ENCODE measurements at places on chromosomes 12 and 14.

GRCh38 chr14:29928117-29928640 lies 532 bp upstream of the PRKD1 start:
- no peak for DNase-seq

DNA sequence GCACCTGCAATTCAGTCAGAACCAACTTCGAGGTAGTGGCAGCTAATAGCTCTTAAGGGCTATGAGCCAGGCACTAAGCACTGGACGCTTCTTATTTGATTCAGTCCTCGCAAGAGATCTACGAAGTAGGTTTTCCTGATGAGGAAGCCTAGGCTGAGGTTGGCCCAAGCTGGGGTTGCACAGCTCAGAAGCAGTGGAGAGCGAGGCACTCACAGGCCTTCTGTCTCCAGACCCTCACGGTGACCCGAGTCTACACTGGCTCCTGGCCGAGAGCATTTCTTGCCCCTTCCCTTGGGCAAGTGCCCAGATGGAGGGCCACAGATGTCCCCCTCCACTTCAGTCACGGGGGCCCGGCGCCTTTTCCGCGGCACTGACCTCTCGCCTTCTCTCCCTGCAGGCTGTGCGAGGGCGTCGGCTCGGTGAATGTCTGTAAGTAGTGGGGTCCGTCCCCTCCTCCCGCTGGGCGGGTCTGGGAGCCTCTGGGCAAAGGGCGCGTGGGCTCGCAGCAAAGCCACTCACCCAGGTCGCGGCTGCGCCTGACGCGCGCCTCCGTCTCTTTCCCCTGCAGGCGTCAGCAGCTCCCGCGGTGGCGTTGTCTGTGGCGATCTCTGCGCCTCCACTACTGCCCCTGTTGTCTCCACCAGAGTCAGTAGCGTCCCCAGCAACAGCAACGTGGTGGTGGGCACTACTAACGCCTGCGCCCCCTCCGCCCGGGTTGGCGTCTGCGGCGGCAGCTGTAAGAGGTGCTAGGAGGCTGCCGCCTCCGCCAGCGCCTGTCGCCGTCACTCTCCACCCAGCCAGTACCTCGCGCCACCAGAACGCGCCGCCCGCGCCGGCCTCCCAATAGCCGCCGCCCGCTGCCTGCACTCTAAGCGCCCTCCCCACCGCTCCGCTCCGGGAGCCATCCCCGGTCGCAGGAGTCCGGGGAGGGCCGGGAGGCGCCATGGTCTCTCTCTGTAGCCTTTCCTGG lies 13.1 kb downstream of the KRT83 start:
- peak; percentile 17 for DNase-seq

DNA sequence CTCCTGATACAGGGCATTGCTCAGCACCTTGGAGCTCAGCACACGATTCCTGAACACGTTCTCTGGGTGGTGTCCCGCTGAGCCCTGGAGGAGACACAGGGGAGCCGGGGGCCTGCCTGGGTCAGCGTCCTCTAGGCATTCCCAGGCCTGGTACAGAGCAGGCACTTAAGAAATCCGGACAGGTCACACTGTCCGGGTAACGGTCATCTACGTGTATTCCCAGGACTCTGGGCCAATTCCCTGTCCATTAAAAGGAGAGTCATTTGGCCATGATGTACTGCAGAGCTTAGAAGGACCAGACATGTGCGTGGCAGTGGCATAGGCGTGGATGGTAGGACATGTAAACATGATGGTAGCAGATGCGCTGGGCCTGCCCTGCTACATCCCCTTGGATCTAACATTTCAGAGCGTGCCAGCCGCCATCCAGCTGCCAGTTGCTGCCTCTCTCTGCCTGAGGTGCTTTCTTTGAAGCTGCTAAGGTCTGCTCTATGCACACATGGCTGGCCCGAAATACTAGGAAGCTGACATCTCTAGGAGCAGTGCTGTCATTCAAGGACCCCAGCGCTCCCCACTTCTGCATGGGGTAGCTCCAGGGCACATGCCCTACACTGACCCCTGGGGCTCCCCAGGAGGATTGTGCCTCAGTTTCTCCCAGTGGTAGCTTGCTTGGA lies 273.1 kb upstream of the RTL1 start:
- no peak for DNase-seq

DNA sequence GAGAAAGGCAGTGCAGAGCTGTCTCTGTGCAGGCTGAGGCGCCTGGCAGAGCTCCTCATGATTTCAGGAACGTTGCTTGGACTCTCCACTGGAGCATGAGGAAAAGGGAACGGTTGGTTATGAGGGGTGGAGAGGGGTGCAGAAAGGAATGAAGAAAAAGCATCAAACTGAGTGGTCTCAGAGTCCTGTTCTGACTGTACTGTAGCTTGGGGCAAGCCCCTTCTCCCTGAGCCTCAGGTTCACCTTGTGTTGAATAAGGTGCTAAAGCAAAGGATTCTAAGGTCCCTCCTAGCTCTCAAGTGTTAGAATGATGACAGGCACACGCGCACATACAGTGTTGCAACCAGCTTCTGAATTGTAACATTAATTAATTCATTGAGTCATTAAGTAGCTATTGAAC lies 125.2 kb upstream of the PARP11 start:
- no peak for DNase-seq

DNA sequence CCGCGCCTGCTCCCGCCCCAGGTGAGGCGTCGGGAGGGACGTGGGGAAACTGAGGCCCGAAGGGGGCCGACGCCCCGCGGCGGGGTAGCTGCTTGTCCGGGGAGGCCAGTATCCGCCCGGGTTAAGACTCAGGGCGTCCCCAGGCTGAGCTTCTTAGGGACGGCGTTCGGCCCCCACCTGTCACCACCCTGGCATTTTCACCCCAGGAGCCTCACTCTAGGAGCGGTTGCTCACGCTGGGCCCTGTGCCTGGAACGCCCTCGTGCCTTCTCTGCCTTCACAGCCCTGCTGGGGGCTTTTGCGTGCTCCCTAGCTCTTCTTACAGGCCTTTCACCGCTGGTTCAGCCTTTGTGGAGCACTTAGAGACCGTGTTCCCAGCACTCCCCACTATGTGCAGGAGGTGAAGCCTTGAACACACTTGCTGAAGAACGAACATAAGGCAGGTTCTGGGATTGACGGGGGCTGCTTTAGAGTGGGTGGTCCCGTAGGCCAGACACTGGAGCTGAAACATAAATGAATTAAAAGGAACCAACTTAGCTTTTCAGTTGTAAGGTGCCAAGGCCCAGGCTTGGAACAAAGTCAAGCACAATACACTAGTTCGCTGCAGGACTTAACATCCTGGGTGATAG lies 601 bp downstream of the ZNF839 start:
- peak; percentile 39 for DNase-seq

DNA sequence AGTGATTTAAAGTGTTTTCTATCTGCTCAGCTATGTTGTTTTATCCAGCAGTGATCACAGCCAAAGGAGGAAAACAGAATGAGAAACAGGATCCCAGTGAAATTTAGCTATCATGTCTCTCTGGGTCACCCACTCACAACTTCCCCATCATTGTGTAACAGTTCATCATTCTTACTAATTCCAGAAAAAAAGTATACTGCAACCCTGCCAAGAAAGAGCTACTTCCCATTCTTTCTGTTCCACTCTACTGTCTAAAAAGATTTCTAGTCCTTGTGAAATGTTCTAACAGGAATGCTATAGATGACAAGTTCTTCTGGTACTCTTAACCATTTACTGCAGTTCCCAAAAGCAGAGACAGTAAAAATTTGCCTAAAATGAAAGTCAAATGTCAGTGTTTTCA lies 39.2 kb upstream of the CD163 start:
- no peak for DNase-seq

DNA sequence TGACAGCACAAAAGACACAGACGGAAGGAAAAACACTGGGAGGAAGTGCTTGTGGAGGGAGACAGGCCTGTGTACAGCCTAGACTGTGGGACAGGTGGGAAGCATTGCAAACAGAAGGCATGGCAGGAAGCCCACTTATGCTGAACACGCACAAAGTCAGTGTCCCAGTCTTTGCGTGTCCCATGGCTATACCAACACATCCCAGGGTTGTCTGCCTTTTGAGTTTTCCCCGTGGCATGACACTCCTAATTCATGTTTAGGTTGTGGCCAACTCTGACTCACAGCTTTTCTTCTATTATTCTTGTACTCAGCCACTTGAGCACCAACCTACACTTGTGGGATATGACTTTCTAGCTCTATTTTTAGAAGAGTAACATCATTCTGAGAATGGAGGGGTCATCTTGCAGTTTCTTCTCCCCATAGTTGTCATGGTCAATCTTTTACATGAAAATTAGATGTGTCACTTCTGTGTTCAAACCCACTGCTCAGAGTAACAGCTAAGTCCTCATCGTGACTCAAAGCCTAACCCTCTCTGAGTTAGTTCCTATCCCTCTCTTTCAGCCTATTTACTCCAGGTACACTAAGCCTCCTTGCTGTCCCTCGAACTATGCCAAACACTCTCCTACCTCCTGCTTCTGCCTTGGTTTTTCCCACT lies 27.5 kb upstream of the JPH4 start:
- no peak for DNase-seq

- DNase-seq = no peak
These were observed 442 bp downstream of the FLVCR2 start for GRCh38 chr14:75578786-75579337.

DNA sequence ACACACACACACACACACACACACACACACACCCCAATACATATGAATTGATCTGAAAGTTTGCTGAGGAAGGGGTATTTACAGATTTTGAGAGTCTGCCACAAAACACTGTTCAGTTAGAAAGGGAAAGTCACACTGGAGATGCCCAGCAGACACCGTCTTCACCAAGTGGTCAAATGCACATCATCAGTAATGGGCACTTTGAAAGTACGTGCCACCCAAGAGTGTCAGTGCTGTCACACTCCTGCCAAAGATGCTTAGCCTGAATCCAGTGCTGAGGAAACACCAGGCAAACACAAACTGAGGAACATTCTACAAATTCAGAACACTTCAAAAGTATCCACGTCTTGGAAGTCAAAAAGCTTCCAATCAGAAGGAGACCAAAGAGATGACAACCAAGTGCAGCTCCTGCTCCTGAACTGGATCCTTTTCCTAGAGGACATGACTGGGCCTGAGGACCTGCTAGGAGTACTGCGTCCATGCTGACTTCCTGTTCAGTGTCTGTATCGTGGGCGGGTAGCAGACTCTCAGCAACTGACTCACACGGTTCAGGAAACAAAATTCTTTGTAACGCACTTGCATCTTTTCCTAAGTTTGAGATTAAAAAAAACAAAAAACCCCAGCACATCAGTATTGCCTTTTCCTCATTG lies 18.6 kb downstream of the PSMC1 start:
- DNase-seq = peak; percentile 36

DNA sequence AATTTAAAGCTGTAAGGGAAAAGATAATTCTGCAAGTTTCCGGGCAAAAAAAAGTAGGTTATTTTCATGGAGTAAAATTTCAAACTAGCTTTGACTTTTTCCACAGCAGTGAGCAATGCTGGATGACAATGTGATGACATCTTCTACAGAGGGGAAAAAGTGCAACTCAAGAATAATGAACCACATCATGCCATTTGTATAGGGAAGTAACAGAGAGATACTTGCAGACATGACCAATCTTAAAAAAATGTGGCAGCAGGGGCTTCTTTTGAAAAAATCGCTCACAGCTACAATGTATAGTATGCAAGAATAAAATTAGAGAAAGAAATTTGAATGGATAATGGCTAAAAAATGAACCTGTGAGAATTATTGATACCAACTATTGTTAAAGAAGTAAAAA lies 115.5 kb downstream of the DHRS2 start:
- no peak for DNase-seq

- DNase-seq = no peak
These were observed 10.5 kb upstream of the ZDHHC22 start for GRCh38 chr14:77151918-77152588.

- DNase-seq = no peak
These were observed 524.1 kb downstream of the LRFN5 start for GRCh38 chr14:42130815-42131214.

- DNase-seq = peak; percentile 7
These were observed 21.8 kb upstream of the RNU6-8 start for GRCh38 chr14:32224737-32225377.

DNA sequence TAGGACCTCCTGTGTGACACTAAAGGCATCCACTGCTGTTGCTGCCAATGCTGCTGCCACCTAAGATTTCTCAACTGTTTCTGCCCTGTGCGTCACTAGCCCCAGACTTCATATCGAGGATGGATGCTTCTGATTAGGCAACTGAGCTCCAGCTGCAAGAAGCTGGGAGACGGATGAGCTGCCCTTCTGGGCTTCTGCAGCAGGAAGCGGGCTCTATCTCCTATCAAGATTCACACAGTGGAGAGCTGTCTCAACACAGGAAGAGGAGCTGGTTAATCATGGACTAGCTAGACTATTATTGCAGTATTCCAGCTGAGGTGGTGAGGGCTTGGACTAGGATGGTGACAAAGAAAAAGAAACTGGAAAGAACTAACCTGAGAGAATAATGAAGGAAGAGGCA lies 59.2 kb upstream of the PELI2 start:
- DNase-seq = no peak

GRCh38 chr12:130700492-130701401 lies 15.4 kb downstream of the RIMBP2 start:
- DNase-seq = no peak

DNA sequence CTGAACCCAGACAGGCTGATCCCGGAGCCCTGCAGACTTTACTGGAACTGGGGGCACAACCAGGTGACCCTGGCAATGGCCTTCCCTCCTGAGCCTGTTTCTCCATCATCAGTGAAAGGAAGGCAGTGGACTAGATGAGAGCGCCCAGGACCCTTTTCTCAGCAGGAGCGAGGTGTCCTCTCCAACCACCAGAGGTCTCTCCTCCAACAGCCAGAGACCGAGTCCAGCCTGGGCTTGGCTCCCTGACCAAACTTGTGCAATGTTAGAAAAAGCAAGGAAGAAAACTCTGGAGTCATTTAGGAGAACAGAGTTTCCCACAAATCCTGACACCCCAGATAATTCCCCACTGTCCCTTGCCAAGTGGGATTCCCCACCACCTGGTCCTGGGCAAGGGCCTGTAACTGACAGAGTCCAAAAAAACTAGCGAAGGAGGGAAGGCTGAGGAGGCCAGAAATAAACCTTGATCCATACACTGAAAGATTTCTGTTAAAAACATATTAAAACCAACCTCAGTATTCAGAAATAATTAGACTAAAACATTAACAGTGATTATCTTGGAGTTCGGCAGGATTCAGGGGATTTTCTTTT lies 9.0 kb downstream of the RPS6KL1 start:
- DNase-seq = no peak

DNA sequence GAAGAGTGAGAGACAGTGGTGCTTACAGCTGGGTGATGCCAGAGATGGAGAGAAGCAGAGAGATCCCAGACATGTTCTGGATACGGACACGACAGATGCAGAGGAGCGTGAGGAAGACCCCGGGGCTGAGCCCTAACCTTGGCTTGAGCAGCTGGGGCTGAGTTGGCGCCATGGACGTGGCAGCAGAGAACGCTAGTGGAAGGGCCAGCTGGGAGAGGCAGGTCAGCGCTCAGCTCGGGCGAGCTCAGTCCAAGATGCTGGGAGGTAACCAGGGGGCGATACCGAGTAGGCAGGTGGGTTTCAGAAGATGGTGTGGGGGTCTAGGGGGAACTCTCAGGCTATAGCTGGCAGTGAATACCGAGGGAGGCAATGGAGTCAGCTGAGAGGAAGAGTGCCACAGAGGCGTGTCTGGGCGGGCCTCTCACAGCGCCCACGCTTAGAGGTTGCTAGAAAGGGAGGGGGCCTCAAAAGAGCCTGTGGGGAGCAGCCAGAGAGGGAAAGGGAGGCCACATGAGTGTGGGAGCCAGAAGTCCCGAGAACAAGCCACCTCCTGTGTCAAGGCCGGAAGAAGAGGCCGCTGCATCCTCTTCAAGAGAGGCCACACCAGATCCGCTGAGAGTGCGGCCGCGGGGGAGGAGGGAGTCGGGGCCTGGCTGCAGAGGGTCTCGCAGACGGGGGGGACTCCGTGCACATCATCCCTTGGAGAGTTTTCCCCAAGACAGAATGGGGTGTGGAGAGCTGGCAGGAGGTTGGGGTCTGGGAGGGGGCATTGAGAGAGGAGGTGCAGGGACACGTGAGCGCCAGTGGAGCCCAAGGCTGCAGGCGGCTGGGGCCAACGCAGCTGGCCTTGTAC lies 57.0 kb upstream of the DIO3 start:
- no peak for DNase-seq
